ENCODE measurements at places on chromosomes 3 and 15.
A peak's percentile ranks its signal among the peaks of the same experiment; 100 is the strongest.

- DNase-seq: no peak
Measured at GRCh38 chr15:43214169-43214568, 6.6 kb downstream of the EPB42 start.

- no peak for DNase-seq
Measured at GRCh38 chr3:31572236-31573004, 39.7 kb downstream of the STT3B start.

DNA sequence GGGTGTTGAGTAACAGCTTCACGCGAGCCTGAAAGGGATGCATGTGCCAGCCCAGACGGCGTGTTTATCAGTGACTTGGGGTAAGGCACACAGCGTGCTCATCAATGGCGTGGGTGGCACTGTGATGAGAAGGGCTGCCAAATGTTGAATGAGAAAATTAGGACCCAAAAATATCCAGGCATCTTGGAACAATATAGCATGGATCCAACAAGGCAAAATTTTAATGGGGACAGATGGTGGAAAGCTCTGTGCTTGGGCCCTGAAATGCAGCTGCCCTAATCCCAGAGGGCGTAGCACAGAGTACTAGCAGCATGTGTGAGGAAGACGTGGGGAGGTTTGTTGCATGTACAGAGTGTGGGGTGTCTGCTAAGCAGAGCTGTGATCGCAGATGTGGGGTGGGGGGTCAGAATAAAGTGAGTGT, 48.9 kb downstream of the SSUH2 start:
- DNase-seq: no peak

GRCh38 chr3:40962721-40963120, 236.6 kb upstream of the CTNNB1 start:
- no peak for DNase-seq

DNA sequence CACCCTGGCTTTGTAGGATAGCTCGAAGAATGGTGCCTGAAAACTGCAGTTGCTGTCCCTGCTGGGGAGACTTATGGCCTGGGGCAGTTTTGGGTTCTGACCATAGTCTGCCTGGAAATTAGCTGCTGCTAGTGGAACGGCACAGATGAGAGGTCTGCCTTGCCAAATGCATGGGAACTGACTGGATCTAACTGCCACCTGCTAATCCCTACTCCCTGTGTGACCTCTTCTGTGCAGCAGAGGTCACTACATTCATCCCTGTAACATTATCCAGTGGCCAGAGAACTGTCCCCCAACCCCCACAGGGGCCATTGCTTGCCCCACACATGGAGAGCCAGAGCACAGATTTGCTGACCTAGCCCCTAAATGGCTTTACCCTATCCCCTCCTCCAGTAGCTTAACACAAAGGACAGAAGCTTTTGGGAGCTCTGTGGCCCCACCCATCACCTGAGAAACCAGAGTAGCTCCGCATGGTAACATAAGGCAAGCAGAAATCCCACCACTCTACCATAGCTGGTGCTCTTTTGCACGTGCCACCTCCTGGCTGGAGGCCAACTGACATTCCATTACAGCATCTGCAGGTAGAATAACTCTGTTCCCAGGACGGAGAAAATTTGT, 840.0 kb downstream of the EPHA3 start:
- no peak for DNase-seq

GRCh38 chr15:62953021-62953420, 89.5 kb upstream of the TPM1 start:
- no peak for DNase-seq

GRCh38 chr15:83053151-83053550, 13.9 kb downstream of the BTBD1 start:
- DNase-seq: no peak

- DNase-seq: no peak
Measured at GRCh38 chr3:176714034-176714433, 483.2 kb downstream of the TBL1XR1 start.

DNA sequence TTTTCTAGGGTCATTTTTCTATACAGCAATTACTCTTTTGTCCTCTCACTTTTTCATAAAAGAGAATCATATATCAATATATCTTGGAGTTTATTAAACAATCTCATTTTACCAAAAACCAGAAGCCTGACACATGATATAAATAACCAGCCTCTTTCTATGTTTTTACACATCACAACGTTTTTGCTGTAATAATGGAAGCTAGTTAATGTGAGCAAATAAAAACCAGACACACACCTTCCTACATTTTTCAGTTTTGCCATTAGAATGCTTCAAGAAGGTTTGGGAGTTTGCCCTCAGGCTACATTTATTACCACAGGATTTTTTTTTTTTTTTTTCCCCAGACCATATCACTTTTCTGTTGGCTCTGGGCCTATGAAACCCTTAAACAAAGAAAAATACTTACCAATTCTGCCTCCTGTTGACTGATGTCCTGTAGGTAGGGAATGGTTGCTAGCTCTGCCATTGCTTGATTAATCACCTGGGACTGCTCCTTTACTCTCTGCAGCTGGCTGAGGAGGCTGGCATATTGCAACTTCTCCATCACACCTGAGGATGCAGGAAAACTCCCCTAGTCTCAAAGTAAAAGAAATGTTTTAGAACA, 165.5 kb downstream of the ECT2 start:
- no peak for DNase-seq

DNA sequence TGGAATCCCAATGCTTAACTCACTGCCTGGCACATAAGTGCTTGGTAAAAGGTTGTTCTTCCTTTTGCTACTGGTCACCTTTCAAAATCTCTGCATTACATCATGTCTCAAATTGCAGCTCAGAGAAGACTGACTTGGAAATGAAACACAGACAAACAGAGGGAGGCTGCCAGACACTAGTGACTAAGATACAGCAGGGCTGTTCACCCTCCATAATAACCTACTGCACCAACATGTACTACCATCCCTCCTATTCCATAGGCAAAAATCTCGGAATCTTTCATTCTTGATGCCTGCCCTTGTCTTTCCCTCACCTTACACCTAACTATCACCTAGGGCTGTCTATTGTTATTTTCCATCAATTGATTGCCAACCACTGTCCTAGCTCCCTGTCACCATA, 502.3 kb upstream of the ADAMTS9 start:
- DNase-seq: no peak

GRCh38 chr3:61725851-61726333, 164.5 kb downstream of the PTPRG start:
- no peak for DNase-seq

GRCh38 chr3:36681867-36682266, 82.5 kb downstream of the DCLK3 start:
- DNase-seq: no peak

DNA sequence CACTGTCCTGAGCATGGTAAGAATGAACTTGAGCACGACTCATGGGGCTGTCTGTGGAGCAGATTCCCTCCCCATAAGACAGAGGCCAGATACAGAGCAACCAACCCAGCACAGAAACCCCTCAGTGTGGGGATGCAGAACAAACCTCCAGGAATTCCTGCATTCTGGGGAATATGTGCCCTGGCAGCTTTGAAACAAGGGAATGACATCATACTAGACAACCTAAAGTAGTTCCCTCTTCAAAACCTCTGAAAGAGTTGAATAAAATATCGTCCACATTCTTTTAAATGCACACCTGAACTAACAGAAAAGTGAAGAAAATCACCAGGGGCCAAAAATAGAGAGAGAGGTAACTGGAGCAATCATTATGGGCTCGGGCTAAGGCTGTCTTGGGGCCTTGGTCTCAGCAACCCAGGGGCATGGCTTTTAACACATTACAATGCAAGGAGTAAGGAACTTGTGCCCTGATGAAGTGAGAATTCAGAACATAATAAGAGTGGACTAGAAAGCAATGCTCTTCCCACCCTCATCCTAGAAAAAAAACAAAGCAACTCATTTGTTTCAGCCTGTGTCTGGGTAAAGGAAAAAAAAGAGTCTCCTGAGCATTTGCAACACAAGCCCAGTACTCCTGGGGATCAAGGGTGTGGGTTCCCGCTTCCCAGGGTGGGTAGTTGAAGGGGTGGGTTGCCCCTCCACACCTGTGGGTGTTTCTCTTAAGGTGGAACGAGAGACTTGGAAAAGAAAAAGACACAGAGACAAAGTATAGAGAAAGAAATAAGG, 43.9 kb downstream of the ADIPOQ start:
- DNase-seq: no peak

DNA sequence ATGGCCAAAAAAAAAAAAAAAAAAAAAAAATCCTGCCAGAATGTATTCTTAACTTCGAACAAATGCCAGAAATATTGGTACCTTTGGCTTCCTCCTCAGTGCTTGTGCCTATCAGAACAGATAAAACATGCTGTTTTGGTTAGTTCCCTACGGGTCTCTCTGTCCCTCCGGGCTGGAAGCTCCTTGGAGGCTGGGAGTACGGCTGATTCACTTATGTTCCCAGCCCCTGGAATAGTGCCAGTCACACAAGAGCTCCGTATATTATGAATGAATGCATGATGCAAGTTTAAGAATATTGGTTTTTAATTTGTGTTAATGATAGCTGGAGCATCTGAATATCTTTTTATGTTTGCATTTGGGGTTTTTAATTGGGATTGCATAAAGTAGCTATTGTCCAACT, 44.0 kb downstream of the NR2F2 start:
- no peak for DNase-seq

- no peak for DNase-seq
Measured at GRCh38 chr3:194828116-194828515, 142.4 kb downstream of the FAM43A start.

GRCh38 chr15:72856549-72857040, 73.0 kb upstream of the ADPGK start:
- no peak for DNase-seq

- no peak for DNase-seq
Measured at GRCh38 chr3:73471986-73472787, 152.6 kb downstream of the PDZRN3 start.

GRCh38 chr15:63292771-63293170, 15.4 kb downstream of the APH1B start:
- DNase-seq: no peak

DNA sequence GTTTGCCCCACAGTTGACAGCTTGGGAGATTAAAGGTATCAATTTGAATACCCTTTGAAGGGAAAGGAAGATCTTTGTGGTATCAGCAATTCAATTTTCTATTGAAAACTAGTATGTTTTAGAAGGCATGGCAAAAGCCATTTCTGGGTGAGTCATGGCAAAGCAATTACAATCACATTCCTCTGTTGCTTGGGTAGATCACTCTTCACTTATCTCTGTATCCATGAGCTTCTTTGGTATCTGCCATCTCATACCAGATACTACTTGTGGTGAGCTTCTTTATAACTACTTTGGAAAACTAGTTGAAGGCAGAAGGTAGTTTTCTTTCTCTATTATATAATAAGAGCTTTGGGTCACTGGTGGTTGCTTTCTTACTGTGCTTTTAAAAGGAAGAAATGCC, 28.3 kb upstream of the LSAMP start:
- no peak for DNase-seq

- DNase-seq: peak; percentile 57
Measured at GRCh38 chr15:64151727-64152506, at the start of gene SNX22. Gene SNX22 (plus strand): TSS chr15:64151731. CDS start chr15:64151776, 45 bp downstream.

DNA sequence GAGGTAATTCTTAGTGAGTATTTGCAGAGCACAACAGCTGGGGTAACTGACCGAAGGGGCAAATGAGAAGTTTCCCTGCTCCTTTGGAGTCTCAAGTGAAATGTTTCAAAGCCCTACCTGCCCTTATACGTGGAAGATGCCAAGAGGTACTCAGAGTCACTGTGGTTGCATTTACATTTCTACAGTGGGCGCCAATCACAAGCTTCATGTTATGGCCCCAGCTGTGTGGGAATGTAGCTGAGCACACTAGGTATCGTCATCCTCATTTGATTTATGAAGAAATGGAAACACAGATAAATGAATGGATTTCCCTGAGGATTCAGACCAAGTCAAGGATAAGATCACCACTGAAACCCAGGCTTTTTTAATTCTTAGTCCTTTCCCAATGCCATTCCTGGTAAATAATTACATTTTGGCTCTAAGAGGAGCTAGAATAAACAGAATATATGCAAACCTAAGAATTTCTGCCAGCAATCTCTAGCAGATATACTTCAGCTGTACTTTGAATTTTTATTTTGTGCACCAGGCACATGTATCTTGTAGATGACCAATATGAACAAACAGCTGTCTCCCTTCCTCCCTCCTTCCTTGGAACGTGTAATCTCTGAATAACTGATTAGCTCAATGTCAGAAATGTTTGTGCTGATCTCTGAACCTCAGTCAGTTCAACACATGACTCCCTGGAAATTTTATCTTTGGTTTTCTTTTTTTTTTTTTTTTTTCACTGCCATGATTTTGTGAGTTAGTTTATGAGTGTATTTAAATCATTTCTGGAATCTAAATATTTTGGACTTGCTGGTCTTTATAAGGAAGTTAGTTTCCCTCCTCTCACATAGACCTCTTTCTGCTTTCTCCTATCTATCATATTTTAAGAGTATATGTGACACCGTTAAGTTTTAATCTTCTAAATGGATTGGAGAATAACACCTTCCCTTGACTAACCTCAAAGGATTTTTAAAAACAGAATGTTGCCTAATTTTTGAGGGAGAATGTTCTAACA, 69.2 kb downstream of the MAP2K5 start:
- no peak for DNase-seq

DNA sequence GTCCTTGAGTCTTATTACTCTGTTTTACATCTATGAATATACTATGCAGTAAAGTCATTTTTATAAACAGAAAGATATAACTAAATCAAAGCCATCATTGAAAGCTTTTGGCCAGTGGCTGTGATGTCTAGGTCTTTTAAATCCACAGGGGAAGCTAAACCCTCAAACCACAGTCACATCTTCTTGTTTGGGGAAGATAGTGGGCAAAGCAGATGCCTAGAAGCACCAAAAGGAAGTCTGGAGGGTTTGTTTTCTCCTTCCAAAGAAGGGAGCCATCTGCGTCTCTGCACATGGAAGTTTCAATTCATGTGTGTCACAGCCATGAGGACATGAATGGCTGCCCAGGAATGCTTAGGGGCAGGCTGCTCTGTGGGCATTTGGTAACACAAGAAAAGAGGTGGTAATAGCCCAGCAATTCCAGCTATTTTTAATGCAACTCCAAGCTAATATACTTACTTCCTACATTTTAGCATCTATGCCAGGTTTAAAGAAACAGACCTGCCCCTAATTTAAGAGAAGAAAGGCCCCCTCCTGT, 322.2 kb downstream of the SLC9A9 start:
- DNase-seq: no peak

DNA sequence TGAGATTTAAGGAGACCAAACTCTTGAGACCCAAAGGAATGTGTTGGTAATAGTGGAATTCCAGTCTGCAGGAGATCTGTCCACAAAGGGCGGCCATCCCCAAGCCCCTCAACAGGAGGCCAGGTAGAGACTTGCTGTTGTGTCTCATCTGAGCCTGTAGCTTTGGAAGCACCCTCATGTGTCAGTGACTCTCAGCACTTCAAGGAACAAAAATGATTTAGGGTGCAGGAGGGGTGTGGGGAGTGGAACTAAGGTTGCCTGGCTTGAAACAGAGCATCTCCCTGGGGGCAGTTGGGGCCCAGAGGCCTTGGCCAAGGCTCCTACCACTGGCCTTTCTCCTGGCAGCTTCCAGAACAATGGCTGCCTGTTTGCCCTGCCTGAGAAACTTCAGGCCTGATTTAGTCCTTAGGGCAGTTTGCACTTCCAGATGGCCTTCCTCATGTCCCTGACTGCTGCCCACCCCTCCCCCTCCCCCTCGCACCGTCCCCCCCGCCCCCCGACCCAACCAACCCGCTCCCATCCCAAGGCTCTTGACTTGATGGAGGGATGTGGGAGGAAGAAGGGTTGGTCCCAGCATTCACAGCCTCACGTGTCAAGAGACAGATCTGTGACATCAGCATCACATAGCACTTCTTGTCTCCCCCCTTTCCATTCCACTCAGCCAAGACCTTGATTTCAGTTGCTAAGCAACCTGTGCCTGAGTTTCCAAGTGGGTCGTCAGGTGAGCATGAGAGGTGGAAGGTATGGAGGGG, 77.1 kb downstream of the CORO2B start:
- DNase-seq: no peak

All from right lobe of liver (tissue), 6 donors.